Germinal center (tissue), 1 donor: ENCODE measurements at places on chromosomes 11 and 22.

DNA sequence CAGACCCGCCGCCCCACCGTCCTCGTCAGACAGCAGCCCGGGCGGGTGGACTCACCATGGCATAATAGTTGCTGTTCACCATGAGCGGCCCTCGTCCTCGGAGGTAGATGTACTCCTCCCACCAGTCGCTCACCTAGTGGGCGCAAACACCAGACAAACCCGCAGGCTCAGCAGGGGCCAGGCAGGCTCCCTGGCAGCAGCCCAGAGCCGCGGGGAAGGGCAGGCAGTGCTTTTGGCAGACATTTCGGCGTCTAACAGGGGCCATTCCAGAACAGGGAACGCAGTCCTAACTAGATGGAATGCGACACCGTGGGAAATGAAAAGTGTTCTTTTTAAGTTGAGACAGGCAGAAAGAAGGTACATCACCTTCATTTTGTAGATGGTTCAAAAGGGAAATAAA, 44.9 kb downstream of the CPT1A start:
- DNase-seq: no peak

DNA sequence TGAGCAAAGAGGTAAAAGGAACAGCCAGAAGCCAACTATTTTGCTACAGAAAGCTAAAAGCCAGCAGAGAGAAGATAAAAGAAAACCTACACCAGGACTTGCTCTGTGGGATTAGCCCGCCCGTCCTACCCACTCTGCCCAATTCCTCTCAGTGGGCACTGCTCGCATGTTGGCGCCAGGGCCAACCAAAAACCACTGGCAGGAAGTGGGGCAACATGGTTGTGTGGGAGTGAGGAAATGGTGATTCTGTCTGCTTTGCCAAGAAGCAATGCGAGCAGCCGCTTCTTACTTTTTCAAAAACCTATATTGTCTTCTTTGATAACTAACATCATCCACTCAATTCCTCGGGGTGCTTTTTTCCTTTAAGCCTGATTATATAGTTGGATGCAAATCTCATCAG, 14.2 kb upstream of the APOA1 start:
- no peak for DNase-seq

GRCh38 chr11:120399307-120399706, 63.1 kb downstream of the ARHGEF12 start:
- DNase-seq: no peak

DNA sequence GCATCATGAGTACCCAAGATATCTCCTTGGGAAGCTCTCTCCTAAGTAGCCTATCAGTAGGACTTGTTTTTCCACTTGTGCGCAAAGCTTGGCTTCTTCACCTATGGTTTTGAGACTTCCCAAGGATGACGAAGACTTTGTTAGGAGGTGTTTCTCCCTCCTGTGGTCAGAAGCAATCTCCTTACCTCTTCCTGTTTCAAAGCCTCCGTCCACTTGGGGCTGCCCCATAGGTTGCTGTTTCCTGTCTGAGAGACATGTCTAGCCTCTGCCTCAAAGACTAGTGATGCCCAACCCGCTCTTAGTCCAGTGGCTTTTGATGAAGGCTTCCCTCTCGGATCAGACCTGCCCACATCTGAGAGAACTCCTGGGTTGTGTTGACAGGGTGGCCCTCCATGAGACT, 92.9 kb downstream of the TRAF6 start:
- no peak for DNase-seq

DNA sequence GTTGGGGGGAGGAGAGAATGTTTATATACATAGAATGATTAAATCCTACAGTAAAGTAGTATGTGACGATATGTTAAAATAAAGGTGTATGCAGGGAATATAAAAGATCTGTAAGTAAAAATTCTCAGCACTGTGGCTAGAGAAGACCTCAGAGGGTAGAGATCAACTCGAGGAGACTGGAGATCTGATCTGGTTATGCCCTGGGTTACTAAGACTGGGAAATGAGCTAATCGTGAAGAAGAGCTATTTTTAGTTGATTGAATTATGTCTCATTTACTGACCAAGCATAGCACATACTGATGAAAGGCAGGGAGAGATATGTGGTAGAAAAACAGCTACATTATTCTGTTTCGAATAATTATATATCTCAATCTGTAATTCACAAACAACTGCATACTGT, 42.8 kb upstream of the ALKBH3 start:
- no peak for DNase-seq

DNA sequence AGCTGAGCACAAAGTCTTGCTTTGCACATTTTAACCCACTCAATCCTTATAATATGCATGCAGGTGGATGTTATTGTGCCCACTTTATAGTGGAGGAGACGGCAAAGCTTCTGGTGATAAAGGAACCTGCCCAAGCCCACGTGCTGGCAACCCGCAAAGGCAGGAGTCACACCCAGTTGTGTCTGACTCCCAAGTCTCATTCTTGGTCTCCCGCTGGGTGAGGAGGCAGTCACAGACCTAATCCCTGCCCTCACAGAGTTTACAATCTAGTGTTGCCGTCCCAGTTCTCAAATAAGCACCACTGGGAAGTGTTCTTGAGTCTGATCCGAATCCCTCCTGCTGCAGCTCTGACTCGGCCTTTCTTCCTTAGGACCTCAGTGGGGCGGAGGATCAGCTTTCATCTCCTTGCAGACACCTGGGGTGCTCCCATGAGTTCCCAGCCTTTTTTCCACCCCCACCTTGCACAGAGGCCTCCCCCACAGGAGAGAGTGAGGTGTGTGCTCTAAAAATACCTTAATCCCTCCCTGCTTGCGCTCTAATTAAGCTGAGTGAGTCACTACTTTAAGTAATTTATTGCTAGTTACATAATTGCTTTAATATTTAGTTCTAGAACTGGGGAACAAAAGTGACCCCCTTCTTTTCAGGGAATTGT, 15.1 kb downstream of the PDE2A start:
- DNase-seq: no peak

DNA sequence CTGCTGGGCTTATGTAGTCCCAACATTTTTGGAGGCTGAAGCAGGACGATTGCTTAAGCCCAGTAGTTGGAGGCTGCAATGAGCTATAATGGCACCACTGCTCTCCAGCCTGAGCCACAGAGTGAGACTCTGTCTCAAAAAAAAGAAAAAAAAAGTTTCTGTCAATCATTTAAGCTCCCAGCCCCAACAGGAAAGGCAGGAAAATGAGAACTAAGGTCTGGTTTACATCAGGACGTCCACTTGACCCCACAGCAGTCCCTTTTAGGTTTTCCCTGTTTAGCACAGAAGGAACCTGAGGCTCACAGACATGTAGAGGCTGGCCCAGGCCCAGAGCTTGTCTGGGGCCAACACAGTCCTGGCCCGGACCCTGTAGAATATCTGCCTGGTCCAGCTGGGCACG, 9.2 kb upstream of the TTLL1 start:
- DNase-seq: no peak

DNA sequence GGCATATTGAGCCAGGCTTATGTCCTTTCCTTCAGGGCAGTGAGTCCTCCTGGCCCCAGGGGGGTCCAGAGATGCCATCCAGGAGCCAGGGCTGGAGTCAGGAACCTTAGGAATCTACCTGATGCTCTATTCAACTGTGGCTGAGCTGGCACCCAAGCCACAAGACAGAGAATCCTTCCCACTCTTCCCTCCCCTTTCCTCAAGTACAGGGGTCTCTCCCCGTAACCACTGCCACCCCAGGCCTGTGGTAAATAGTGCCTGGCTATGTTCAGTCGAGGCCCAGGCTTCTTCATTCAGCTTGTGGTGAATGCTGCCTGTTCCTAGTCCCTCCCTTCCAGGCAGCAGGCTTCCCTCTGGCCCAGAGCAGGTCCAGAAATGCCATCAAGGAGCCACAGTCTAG, 45.5 kb upstream of the THY1 start:
- no peak for DNase-seq

DNA sequence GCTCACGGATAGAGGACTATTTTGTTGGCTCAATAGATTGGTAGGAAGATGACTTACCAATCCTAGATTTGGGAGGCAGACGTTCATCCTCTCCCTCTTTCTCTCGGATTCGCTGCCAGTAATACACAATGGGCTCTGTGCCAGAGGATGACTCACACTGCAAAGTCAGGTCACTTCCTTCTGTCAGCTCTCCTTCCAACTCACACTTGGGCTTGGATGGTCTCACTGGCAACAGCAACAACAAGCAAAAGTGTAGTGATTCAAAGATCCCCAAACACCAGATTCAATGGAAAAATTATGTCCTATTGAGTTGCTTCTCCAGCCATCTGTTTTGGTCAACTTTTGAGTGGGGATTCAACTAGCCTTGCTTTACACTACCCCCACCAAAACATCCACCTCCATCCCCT, 21.7 kb upstream of the HSPA8 start:
- DNase-seq: no peak

DNA sequence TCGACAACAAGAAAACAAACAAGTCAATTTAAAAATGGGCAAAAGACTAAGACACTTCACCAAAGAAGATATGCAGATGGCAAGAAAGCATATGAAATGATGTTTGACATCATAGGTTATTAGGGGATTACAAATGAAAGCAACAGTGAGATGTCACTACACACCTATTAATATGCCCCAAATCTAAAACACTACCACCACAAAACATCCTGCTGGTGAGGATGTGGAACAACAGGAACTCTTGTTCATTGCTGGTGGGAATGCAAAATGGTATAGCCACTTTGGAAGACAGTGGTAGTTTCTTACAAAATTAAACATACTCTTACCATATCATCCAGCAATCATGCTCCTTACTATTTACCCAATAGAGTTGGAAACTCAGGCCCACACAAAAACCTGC, 29.0 kb downstream of the PRRG4 start:
- no peak for DNase-seq

DNA sequence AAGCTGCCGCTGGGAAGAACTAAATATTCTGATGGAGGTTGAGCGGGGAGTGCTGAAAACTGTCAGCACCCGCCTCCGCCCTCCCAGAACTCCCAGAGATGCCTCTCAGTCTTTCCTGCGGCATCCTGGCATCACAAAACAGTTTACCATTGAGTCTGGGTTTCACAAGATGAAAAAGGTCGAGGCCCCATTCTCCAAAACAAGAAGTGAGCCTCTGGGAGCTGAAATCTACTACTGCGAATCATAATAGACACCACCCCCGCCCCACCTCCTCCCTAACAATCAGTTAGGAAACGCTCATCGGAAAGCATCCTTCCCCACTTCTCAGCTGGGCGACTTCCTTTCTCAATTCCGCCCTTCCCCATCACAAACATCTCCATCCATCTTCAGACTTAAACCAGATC, 1.0 kb downstream of the SUN2 start:
- peak; percentile 60 for DNase-seq

- no peak for DNase-seq
Measured at GRCh38 chr22:40218723-40219294, 41.1 kb downstream of the TNRC6B start.

GRCh38 chr22:19176175-19176643, 2.3 kb downstream of the SLC25A1 start:
- DNase-seq: no peak

DNA sequence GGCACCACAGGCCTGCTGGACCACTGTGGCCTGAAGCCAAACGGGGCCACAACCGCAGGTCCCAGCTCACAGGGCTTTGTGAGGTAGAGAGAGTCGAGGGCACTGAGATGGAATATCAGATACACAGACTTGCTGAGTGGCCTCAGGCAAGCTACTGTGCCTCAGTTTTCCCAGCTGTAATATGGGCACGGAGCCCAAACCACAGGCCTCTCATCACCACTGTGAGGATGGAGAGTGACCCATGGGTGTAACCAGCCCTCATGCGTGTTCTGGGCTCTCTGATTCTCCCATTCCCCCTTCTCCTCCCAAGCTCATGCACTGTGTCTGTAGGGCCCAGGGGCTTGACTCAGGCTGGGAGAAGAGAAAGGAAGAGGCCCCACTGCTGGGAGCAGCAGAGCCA, 4.2 kb downstream of the UNC93B1 start:
- DNase-seq: no peak
